B cell (primary cell): ENCODE measurements at places on chromosomes 6 and 20. TPM values are rescaled to one million over a fixed set of nuclear protein-coding genes. Genes with fewer than 3 reads are reported as not detected.

Gene MKKS
- total RNA-seq = 10.5 and 12.6 TPM in 2 replicates

Gene COL21A1
- total RNA-seq = not detected in 2 replicates

Gene FUCA2
- total RNA-seq = 8.3 and 8.8 TPM in 2 replicates

Gene HMGN4
- total RNA-seq = 81.1 and 82.4 TPM in 2 replicates

Gene OPRM1
- not detected in 2 replicates for total RNA-seq

Gene DAAM2
- total RNA-seq = not detected in 2 replicates

Gene LRFN2
- total RNA-seq = not detected in 2 replicates

Gene HDGFL1
- total RNA-seq = not detected in 2 replicates

Gene PPARD
- 38.9 and 39.0 TPM in 2 replicates for total RNA-seq

Gene RIMS1
- not detected in 2 replicates for total RNA-seq

Gene SPATS1
- total RNA-seq = not detected in 2 replicates

Gene SRSF6
- 197 and 201 TPM in 2 replicates for total RNA-seq

Gene LHFPL5
- total RNA-seq = not detected in 2 replicates

Gene FNDC1
- not detected in 2 replicates for total RNA-seq

- no peak for DNase-seq
These were observed 101.8 kb downstream of the TTLL2 start for GRCh38 chr6:167426651-167427050.

- no peak for DNase-seq
These were observed 26.7 kb downstream of the PKIG start for GRCh38 chr20:44609006-44609515.

GRCh38 chr6:140923048-140923447 is 1209.7 kb upstream of the GJE1 start:
- DNase-seq = no peak

DNA sequence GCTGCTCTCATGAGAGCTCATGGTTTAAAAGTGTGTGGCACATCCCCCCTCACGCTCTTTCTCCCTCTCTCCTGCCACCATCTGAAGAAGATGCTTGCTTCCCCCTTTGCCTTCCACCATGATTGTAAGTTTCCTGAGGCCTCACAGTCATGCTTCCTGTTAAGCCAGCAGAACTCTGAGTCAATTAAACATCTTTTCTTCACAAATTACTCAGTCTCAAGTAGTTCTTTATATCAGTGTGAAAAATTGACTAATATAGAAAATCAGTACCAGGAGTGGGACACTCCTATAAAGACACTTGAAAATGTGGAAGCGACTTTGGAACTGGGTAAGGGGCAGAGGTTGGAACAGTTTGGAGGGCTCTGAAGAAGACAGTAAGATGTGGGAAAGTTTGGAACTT is 45.0 kb downstream of the HACE1 start:
- no peak for DNase-seq

DNA sequence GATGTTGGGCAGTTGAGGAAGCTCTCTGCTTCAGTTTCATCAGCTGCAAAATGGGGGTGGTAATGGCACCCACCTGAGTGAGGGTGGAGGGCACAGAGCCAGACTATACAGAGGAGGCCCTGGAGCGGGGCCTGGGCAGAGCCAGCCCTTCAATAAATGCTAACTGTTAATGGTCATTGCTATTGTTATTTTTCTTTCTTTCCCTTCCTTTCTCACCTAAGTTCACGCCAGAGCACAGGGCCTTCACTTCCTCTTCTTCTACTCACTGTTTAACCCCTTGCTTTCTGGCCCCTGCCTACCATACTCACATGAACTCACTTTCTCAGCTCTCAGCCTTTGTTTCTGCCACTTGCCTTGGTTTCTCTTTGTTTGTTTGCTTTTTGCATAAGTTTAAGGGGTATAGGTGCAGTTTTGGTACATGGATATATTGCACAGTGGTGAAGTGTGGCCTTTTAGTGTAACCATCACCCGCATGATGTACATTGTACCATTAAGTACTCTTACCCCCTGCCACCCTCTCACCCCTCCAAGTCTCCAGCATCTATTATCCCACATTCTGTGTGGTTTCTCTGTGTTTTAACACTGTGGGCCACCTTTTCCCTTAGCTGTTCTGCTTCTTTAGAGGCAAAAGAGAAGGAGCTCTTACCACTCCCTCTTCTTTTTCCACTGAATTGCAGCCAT is 7.5 kb upstream of the RREB1 start:
- DNase-seq = peak; percentile 36

DNA sequence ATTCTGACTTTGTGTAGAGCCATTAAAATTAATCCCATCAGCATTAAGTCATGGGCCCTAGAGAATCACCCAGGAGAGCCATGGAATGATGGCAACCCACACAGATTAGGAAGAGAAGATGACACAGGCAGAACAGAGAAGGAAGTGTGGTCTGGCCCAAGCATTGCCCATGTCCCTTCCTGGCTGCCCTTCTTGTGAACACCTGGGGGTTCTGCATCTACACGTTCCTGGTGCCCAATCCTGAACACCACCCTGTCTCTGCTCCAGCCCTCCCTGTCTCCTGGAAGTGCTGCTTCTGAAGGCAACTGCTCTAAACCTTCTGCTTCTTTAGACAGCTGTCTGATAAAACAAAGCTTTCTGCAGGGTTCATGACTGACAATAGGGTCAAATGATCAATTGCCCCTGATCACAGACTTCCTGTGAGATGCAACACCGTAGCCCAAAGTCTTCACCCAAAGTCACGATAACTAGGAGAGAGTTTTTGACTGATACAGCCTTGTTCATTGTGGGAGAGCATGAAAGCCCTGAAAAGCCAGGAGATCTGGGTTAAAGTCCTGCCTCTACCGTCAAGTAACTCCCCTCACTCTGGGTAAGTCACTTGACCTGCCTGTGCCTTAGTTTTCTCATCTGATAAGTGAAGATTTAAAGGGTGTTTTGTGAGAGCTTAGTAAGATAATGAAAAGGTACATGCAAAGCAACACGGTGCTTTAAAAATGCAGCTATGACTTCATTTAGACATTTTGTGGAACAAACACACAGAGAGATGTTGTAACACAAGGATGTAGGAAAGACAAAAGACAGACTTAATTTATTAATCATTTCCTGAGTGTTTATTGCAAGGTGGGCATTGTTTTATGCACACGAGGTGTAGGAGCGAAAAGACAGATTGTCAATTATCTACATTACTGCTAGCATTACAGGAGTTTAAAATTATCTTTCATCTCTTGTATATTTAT is 291.2 kb upstream of the STXBP5 start:
- DNase-seq = no peak

DNA sequence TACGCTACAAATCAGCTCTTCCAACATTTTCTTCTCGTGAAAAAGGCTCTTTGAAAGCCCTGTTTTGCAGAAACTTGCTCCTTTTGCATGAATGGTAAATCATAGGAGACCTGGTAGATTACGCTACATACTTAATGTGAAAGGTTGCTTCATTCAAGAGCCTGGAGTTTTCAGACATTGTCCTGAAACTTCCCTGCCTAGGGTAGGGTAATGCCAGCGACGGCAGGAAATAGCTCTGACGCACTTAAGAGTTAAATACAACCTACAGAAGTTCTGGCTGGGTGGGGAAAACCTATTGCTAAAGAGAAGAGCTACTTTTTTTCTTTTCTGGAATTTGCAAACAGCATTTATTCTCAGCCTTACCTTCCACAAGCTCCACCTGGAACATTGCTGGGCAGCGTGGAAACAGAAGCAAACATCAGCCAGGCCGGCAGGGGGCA is 144.5 kb downstream of the LPA start:
- no peak for DNase-seq

- no peak for DNase-seq
These were observed 83.0 kb upstream of the TCF21 start for GRCh38 chr6:133805876-133806275.

DNA sequence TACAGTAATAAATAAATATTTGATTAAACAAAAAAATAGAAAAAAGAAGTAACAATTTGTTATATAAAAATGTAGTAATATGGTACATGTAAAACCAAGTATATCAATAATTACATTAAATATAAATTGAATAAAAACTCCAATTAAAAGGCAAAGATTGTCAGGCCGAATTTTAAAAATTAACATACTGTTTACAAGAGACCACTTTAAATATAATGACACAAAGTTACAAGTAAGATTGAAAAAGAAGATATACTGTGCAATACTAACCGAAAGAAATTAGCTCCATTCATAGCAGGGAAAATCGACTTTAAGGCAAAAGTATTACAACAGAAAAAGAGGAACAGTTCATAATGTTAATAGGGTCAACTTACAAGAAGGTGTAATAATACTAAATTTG is 571.5 kb upstream of the ARID1B start:
- DNase-seq = no peak

DNA sequence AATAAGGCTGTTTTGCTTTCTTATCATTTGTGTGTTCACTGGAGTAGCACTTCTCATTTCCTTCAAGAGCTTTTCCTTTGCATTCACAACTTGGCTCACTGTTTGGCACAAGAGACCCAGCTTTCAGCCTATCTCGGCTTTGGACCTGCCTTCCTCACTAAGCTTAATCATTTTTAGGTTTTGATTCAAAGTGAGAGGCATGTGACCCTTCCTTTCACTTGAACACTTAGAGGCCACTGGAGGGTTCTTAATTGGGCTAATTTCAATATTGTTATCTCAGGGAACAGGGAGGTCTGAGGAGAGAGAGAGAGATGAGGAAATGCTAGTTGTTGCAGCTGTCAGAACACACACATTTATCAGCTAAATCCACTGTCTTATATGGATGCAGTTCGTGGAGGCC is 82.9 kb upstream of the SCAF8 start:
- no peak for DNase-seq

DNA sequence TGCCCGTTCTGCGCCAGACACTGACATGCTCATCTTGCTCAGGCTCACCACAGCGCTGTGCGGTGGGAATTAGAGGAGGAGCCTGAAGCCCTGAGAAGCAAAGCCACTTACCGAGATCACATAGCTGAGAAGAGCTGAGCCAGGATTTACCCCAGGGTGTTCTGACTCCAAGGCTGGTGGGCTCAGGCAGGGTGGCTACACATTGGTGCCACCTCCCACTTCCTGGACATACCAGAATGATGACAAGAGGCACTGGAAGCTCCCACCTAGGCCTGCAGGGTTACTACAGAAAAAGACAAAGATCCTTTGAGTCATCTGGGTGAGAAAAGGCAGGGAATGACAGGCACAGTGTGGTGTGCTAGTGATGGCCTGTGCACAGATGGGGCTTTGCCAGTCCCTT is 24.4 kb upstream of the FKBP1A start:
- DNase-seq = no peak

DNA sequence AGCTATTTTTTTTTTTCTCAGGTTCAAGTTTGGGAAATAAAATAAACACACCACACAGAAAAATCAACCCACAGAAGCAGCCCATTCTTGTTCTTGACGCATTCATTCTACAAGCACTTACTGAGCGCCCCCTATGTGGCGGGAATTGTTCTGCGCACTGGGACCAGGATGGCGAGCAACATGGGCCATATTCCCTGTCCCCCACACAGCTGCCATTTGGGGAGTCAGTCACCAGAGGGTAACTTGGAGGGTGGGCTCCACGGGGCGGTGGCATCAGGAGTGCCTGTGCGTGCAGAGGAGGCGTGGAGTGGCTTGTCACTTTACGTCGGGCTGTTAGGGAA is 185.0 kb upstream of the PDE10A start:
- DNase-seq = no peak

- no peak for DNase-seq
These were observed 93.9 kb downstream of the BFSP1 start for GRCh38 chr20:17437251-17437650.

- no peak for DNase-seq
These were observed 10.7 kb upstream of the STMND1 start for GRCh38 chr6:17091122-17091521.

DNA sequence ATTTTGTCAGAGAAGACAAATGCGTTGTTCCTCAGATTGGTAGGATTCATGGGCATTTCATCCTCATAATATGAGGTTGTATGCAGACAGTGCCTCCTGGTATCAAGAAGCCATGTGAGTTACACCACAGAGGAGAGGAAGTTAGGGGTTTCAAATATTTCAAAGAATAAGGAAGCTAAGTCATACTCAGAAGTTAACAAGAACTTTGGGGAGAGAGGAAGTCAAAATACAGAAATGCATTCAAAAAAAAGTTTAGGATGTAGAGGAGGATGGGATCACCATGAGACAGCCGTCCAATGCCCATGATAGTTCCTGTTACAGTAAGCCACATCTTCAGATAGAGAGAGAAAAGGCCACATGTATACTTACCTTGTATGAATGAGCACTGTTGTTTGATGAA is 22.3 kb downstream of the HLA-DOB start:
- peak; percentile 52 for DNase-seq

GRCh38 chr6:119006974-119007373 is 71.5 kb downstream of the FAM184A start:
- DNase-seq = no peak

- DNase-seq = no peak
These were observed 30.0 kb downstream of the SYNDIG1 start for GRCh38 chr20:24499472-24499871.

- no peak for DNase-seq
These were observed 25.5 kb upstream of the LTV1 start for GRCh38 chr6:143817621-143818020.

DNA sequence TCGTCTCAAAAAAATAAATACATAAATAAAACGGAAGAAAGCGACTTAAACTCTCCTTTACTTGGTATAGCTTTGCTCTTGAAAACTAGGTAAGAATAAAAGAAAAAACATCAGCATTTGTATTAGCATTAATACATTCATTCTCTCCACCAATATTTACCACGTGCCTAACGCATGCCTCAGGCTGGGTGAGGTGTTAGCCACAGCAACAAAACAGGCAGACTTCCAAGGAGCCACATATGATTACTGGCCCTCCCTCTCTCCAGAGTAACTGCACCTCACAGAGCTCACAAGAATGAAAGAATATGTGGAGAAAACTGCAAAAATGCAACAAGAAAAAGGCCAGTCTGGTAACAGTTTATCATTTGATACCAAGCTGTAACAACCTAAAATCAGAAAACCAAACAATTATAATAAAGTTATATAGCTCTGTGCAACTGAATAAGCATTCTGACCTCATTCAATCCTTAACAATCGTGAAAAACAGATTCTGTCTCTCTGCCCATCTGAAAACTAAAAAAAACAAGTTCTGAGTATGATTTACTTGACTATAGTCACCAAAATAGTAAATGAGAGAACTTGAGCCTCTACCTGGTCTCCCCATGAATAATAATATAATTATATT is 5.2 kb downstream of the NAPB start:
- no peak for DNase-seq

DNA sequence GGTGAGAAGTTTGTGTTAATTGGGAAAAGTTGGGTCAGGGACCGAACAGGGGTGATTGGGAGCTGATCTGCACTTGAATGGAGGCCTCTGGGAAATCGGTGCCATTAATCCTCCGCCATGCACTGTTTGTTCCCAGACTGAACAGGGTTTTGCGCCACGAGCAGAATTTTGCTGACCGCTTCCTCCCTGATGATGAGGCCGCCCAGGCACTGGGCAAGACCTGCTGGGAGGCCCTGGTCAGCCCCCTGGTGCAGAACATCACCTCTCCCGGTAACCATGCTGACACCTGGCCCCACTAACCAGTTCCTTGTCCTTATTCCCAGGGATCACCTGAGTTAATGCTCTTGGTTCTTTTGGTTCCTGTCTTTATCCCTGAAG is 21.7 kb downstream of the CUL9 start:
- no peak for DNase-seq

DNA sequence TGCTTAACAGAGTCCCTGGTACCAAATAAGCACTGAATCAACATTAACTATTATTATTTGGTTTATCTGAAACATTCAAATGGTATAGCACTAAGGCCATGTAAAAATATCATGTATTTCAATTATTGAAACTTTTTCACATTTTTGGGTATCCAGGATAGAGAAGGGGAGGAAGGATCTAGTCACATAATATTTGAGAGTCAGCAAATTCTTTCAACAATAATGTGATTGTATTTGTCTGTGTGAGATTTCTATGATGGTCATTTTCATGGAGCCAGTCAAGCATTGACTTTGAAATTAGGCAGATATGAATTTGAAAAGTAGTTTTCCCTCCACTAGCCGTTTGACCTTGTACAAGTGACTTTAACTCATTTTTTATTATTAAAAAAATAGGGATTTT is 67.9 kb downstream of the LAMA2 start:
- DNase-seq = no peak
